ENCODE measurements at places on chromosomes 12 and 14.

GRCh38 chr14:79376557-79376956 is 834.7 kb downstream of the DIO2 start:
- DNase-seq = no peak

GRCh38 chr14:68248481-68249255 is 429.1 kb downstream of the RAD51B start:
- DNase-seq = peak; percentile 18

DNA sequence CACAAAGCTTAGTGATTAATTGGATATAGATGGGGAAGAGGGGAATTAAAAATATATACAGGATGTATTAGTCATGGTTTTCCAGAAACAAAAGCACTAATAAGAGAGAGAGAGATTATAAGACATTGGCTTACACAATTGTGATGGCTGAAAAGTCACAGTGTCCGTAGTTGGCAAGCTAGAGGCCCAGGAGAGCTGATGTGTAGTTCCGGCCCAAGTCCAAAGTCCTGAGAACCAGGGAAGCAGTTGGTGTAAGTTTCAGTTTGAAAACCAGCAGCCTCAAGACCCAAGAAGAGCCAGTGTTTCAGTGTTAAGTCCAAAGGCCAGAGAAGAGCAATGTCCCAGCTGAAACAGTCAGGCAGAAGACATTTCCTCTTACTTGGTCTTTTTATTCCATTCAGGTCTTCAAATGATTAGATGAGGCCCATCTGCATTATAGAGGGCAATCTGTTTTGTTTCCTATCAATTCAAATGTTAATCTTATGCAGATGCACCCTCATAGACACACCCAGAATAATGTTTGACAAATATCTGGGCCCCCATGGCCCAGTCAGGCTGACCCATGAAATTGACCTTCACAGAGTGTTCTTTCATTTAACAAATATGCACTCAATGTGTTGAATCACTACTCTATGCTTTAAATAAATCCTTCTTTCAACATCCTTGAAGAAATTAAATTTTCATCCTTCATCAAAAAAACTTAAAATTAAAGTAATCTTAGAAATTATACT is 67.2 kb upstream of the DIO2 start:
- no peak for DNase-seq

- DNase-seq = no peak
Observed at GRCh38 chr12:122323311-122324019, 57.2 kb upstream of the VPS33A start.

- no peak for DNase-seq
Observed at GRCh38 chr12:76762601-76762980, 1.3 kb upstream of the ZDHHC17 start.

GRCh38 chr12:132700212-132700822 is 10.3 kb upstream of the PGAM5 start:
- no peak for DNase-seq

DNA sequence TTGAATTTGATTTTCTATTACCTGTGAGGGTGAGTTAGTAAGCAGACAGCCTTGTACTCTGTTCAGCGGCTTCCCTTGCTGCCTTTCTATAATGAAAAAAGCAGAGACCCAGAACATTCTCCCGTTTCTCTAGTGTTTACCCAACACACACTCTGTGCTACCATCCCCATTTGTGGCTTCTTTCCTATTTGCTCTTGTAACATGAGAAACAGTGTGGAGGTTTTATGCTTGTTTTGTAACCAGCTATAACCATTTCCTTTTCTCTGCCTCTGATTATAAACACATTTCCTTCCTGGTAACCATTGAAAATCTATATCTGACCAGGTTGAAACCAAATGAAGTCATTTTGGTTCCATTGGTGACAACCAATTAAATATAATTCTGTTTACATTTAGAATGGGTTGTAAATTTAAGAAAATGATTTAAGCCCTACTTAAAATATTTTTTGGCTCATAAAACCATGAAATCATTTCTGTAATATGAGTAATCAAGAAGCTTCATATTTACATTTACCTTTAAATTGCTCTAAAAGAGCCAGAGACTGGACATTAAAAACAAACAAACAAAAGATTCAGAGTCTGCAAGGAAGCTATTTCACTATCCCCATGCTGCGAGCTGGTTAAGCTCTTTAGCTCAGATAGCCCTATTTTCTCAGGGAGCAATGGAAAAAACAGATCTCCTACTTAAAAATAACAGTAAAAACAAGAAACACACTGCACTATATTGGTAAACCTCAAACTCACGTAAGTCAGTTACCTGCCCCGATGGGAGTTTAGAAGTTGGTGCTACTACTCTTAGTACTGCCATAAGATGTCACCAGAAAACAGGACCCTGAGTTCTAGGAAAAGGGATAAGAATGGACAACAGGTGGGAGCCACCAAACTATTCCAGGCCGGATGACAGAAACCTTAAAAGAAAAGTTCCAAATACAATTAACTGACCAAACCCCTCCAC is 206.5 kb upstream of the EEA1 start:
- DNase-seq = no peak

- DNase-seq = no peak
Observed at GRCh38 chr12:86411710-86412109, 155.5 kb upstream of the MGAT4C start.

- no peak for DNase-seq
Observed at GRCh38 chr12:14243941-14244340, 121.5 kb upstream of the ATF7IP start.

GRCh38 chr12:5310151-5310550 is 121.8 kb upstream of the NTF3 start:
- DNase-seq = no peak

DNA sequence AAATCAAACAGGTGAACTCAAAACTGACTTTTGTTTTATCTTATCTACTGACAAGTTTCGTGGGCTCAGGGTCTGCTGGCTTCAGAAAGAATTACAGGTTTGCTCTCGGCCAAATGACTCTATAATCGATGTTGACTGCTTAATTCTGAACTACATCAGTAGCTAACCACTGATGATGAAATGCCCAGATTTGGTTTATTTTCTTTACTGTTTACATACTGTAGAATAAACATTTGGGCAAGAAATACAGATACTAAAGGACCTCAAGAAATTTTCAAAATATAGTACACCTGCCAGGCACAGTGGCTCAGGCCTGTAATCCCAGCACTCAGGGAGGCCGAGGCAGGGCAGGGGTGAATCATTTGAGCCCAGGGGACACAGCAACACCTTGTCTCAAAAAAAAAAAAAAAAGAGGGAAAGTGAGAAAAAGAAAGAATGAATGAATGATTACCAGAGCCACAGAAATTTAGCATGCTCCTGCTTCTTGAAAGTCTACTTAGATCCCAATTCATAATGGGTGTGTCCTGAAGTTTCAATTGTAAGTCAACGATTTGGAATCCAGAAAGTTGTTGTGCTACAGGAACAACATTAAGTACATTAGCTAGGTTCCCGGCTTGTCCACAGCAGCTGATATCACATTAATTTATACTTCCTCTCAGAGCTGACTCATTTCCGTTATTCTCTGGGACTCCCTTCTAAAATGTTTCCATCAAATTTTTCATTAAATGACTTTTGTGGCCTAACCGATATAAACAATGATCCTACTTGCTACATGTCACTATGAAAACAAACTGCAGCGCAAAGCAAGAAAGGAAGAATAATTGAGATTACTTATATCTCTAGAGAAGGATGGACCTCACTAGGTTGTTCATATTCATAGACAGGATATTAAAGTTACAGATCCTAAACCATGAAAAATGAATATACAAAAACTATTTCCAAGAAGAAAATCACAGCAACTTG is 134.3 kb downstream of the MED13L start:
- no peak for DNase-seq

DNA sequence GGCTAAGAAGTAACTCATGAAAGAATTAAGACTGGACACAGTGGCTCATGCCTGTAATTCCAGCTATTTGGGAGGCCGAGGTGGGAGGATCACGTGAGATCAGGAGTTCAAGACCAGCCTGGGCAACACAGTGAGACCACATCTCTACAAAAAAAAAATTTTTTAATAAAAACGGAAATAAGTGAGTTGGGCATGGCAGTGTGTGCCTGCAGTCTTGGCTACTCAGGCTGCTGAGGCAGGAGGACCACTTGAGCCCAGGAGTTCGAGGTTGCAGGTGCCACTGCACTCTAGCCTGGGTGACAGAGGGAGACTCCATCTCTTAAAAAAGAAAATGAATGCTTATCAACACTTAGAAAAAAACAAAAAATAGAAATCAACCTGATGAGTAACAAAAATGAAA is 117.7 kb downstream of the CALM1 start:
- DNase-seq = no peak

GRCh38 chr14:103568952-103569351 is 6.2 kb downstream of the COA8 start:
- DNase-seq = no peak

DNA sequence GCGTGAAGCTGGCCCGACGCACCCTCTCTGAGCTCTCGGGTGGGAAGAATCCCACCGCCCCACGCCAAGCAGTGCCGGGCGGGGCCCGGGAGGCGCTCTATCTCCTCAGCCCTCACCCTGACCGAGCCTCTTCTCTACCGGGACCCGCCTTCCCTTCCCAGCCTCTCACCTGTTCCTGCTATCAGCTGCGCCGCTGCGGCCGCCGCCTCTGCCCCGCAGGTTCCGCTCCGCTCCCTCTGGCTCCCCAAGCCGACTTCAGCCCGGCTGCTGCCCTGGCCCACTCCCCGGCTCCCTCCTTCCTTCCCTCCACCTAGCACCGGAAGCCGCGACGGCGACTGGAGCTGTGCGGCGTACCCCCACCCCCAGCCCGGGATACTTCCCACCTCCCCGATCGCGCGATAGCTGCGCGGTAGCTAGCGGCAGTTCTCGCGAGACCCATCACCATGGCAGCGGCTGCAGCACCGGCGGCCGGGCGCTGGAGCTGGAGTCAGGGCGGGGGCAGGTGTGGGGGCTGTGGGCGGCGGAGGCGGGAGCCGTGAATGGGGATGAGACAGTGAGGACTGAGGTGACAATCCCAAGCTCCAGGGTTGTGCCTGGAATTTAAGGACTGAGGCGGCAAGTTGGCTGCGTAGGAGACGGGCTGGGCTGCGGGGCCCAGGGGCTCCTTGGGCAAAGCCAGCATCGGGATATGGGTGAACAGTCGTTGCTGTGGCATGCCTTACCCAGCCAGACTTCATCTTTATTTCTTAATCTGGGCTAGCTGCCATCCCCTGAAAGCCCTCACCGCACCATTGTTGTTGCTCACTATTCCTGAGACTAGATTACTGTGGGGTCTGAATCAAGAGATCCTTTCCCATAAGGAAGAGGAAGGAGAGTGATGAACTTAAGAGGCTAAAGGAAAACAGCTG is at the start of gene ARF3:
Gene ARF3 (minus strand): TSS at position 347 of the 908 bp plus-strand sequence. CDS start 16,392 bp downstream, outside the sequence.
- DNase-seq = peak; percentile 88

DNA sequence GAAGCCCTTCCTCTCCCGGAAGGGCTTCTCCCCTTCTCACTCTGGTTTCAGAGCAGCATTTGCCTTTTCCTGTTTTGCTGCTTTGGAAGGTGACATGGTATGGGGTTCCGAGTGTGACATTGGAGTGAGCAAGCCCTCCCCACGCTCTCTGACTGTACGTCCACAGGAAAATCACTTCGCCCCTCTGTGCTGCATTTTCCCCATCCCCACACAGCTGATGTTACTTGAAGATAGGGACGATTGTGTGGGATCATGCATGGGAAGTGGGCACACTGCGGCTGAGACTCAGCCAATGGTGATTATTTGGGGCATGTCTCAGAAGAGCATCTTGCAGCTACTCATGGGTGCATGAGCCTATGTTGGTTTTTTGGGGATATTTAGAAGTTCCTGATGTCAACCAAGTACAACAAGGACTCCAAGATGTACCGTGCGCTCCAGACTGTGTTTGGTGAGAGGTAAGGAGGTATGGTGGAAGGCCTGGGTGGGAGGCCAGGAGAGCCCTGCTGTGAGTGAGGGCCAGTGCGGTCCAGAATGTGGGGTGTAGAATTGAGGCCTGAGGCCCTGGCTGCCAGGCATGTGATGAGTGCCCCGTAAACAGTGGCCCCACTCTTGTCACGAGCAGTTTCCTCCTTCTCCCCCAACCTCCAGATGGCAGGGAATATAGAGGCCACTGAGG is 15.1 kb downstream of the CYP46A1 start:
- DNase-seq = no peak

- no peak for DNase-seq
Observed at GRCh38 chr12:19080918-19081317, 48.6 kb upstream of the PLEKHA5 start.

- DNase-seq = no peak
Observed at GRCh38 chr12:11814374-11814773, 164.9 kb downstream of the ETV6 start.

DNA sequence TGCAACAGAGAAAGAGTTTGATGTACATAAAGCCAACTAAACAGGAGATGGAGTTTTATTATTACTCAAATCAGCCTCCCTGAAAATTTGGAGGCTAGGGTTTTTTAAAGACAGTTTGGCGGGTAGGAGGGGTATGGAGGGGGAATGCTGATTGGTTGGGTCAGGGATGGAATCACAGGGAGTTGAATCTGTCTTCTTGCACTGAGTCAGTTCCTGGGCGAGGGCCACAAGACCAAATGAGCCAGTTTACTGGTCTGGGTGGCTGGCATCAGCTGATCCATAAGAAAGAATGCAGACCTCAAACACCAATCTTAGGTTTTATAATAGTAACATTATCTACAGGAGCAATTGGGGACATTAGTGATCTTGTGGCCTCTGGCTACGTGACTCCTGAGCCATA is 64.9 kb downstream of the RIN3 start:
- DNase-seq = no peak

- no peak for DNase-seq
Observed at GRCh38 chr12:48875944-48876515, 10.4 kb upstream of the RND1 start.

DNA sequence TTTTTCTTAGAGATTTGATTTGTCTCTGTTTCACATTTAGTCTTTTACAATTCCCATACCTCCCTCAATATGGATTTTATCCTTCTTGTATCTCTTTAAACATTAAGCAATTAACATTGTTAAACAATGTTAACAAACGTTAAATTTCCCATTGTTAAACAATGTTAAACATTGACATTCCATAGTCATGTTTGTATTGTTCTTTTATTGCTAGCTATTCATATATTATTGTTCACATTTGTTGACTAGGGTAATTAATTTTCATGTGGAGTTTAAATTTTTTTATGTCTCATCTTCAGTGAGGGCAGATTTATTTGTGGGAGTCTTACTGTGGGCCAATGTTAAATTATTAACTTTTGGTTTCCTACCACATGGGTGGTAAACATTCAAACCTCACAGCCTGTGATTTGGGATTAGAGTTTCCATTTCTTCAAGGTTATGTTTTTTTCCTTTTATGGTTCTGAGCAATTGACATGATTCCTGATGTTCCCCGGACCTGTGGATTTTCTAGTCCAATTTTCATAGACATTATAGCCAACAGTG is 294.3 kb downstream of the ALG10B start:
- DNase-seq = no peak

DNA sequence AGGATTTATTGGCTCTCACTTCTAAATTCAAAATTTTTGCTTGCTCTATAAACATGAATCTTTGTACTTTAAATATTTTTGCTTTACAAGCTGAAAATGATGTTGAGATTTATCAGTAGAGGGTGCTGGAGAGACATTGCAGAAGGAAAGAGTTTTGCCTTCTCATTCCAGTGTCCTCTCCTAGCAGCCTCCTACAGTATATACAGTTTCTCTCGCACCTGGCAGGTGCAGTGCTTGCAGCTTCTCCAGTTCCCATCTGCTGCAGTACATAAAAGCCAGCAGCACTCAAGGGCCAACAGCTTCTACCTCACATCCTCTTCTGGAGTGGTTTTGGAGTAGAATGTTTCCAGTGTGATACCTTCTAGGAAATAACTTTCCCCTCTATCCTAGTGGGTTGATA is 601.8 kb upstream of the ATXN7L3B start:
- DNase-seq = no peak

All from effector memory CD8-positive, alpha-beta T cell (primary cell).